Activated naive CD4-positive, alpha-beta T cell (primary cell): ENCODE measurements at places on chromosomes 2 and 18.

DNA sequence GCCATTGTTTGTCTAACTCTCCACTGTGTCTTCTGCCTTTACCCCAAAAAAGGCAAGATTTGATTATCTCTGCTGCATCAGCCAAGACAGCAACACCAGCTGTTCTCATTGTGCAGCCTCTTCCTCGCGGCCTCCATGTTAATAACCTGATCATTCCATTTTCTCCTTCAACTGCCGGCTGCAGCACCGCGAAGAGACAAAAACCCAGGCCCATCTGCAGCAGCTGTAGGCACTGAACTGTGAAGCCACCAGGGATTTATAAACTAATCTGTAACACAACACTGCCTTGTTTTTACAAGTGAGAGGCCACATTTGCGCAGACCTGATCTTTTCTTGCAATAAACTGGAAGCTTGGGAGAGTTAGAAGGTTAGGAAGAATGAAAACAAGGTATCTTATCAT is 147.8 kb downstream of the SATB2 start:
- no peak for DNase-seq

- no peak for DNase-seq
Observed at GRCh38 chr18:70195852-70196434, 9.5 kb downstream of the RTTN start.

GRCh38 chr2:197088694-197089093 is 162.2 kb upstream of the PGAP1 start:
- no peak for DNase-seq

DNA sequence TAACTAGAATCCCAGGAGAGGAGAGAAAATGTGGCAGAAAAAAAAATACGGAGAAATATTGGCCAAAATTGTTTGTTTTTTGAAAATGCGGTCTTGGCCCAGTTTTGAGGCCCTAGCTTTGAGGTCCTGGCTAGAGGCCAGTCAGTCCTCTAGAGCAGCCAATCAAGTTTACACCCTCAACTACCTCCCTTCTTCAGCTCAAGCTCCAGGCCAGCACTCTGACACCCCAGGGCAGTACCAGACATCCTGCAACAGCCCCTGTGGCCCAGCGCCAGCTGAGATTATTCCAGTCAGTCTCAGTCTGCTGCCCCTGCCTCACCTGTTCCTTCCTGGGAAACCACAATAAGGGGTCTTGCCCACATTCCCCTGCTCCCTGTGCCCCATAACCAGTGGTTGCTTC is 107.7 kb downstream of the UGGT1 start:
- DNase-seq = no peak

DNA sequence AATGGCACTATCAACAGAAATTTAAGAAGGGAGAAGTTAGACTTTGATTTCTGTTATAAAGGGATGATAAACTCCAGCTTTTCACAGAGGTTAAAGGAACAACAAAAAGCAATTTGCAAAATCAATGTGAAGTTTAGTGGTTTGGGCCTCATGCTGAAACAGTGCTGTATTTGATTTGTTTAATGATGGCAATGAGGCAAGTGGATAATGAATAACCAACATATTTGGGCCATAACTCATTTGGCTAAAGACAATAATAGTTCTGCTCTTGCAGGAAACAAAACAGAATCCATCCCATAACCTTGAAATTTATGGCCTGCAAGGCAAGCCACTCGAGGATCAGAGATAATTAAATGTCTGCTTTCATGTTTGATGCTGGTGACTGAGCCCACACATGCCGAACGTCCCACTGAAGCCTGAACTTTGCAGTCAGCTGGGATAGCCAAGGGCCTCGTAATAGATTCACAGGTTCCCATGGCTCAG is 56.5 kb downstream of the TPGS2 start:
- no peak for DNase-seq

GRCh38 chr2:217482056-217482710 is 520.6 kb downstream of the TNS1 start:
- no peak for DNase-seq

GRCh38 chr2:218744615-218745014 is 34.0 kb downstream of the TTLL4 start:
- no peak for DNase-seq

- DNase-seq = no peak
Observed at GRCh38 chr2:233079473-233079877, 19.3 kb downstream of the INPP5D start.

- DNase-seq = no peak
Observed at GRCh38 chr18:29163596-29163995, 986.7 kb upstream of the CDH2 start.
